Activated T-helper 2 cell treated with anti-CD3 and anti-CD28 coated beads, Interferon-gamma antibody, Interleukin-2, Interleukin-4, amounts not matched to agents 10 μg/mL and 5 μg/mL and 100 μg/mL, durations not matched to agents 14 hours and 24 hours and 36 hours (primary cell): ENCODE measurements at places on chromosomes 1 and 21.

DNA sequence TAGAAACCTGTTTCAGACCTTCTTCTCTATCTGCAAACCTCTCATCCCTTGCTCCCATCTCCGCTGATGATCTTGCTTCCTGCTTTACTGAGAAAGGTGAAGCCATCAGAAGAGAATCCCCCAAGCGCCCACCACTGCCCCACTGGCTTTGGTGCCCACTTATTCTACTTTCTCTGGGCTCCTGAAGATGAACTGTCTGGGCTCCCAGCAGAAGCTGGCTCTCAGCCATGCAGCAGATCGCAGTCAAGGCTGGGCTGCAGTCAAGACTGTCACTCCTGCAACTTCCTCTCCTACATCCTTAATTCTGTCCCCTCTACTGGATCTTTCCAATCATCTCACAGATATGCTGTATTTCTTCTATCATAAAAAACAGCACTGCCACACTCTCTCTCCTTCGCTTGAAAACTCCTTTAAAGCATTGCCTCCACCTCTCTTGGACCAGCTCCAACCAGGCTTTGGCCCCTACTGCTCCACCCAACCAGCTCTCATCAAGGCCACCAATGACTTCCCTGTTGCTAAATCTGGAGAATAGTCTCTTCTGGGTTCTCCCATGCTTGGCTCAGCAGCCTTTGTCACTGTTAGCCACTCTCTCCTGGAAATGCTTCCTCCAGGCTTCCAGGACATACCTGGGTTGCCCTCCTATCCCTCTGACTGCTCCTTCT, 25.8 kb downstream of the TRIM62 start:
- DNase-seq, result no peak

DNA sequence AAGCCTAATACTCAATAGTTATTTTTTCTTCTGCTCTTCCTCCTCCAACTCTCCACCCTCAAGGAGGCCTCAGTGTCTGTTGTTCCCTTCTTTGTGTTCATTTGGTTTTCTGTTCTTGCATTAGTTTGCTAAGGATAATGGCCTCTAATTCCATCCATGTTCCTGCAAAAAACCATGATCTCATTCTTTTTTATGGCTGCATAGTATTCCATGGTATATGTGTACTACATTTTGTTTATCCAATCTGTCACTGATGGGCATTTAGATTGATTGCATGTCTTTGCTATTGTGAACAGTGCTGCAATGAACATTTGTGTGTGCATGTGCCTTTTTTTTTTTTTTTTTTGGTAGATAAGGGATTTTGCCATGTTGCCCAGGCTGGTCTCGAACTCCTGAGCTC, 6.7 kb downstream of the CENPF start:
- DNase-seq, result no peak

GRCh38 chr1:109281680-109282496, 1.1 kb downstream of the PSRC1 start:
- no peak for DNase-seq

DNA sequence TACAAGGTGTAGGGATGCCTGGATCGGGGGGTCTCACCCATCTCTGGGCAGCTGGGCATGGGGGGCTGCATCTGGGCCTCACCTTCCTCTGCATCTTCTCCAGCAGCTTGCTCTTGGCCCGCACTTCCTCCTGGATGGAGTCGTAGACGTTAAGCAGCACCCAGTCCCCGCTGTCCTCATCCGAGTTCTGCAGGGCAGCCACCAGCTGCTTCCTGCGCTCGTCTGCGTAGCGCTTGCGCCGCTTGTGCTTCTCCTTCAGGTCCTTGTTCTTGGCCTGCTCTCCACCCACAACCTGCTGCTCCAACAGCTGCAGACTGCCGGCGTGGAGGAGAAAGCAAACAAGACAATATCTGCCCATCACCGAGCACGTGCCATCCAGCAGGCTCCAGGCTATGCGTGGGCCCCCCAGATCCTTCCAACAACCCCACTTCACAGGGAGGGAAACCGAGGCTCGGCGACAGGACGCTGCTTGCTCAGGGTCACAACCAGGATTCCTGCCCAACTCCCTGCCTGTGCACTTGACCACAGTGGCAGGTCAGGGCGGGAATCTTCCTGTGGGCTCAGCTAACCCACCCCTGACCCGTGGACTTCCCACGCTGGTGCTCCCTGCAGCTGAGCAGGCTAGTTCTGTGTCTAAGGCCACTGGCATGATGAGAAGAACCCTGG, 21.5 kb upstream of the DDOST start:
- DNase-seq, result no peak
